ENCODE measurements at places on chromosomes 12 and 14. TPM values are rescaled to one million over a fixed set of nuclear protein-coding genes. Genes with fewer than 3 reads are reported as not detected.

GRCh38 chr12:50569321-50569720 is 64.5 kb downstream of the DIP2B start:
- H3K4me3 ChIP-seq, result no peak overlapping the region
- H3K36me3 ChIP-seq, result no peaks in the 10 kb centered on the region
- no peak for DNase-seq
- no peaks in the 10 kb centered on the region for H3K27me3 ChIP-seq
- H3K27ac ChIP-seq, result no peak overlapping the region
- peaks cover 51% of the 10 kb centered on the region for H3K4me1 ChIP-seq

- no peak overlapping the region for H3K27ac ChIP-seq
- H3K4me1 ChIP-seq, result peaks cover 34% of the 10 kb centered on the region
- peak overlapping the region; percentile 82 for H3K4me3 ChIP-seq
- DNase-seq, result no peak
Measured at GRCh38 chr14:21069388-21070082, 569 bp upstream of the ARHGEF40 start.

DNA sequence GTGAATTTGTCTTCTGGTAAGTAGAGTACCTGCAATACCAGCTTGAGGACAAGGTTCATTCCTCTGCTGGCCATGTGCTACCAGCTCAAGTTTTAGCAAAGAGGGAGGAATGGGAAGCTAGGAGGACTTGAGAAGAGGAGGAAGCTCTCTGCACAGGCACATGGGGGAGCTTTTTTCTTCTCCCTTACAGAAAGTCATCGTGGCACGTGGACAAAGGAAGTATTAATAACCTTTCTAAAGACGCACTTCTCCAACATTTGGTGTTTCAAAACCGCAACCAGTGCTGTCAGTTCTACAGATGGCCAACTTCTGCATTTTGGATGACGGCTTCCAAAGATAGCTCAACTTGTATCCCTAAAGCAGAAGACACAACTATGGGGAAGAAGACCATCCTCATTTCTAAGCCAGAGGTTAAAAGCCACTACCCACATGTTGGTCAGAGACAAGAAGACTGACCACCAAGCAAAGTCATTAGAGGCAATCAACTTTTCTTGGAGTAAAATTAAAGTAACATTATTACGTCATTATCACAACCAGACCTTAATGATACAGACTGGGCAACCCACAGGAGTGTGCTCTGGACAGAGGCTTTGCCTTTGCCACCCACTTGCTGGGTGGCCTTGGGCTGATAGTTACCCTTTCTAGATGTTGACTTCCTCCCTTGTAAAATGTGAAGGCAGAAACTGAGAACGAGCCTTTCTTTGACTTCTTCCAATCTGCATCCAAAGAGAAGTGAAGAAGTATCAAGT is 12.3 kb upstream of the TMED10 start:
- H3K27ac ChIP-seq, result no peak overlapping the region
- H3K27me3 ChIP-seq, result peaks cover 27% of the 10 kb centered on the region
- H3K4me3 ChIP-seq, result no peak overlapping the region
- DNase-seq, result no peak

- no peaks in the 10 kb centered on the region for H3K4me1 ChIP-seq
- H3K27ac ChIP-seq, result no peak overlapping the region
- H3K27me3 ChIP-seq, result peaks cover under 1% of the 10 kb centered on the region
- DNase-seq, result no peak
Measured at GRCh38 chr12:76998908-76999556, 66.3 kb downstream of the E2F7 start.

GRCh38 chr12:6833189-6833890 is 5.1 kb downstream of the P3H3 start:
- no peak overlapping the region for H3K4me3 ChIP-seq
- H3K27ac ChIP-seq, result no peak overlapping the region

DNA sequence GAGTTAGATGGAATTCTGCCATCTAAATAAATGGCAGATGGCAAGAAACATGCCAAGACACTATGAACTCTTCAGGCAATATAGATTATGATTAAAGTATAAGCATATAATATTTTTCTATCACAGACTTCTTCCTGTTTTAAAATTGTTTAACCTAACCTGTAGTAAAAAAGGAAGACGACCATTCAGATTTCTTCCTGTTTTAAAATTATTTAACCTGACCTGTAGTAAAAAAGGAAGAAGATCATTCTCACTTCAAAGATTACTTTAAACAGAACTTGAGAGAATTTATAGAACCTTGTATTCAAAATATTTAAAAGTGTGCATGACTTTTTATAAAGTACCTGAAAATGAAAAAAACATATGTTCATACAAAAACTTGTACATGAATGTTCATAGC is 63.5 kb downstream of the RPS6KA5 start:
- peaks cover 15% of the 10 kb centered on the region for H3K36me3 ChIP-seq
- no peak for DNase-seq
- H3K27ac ChIP-seq, result no peak overlapping the region
- H3K4me3 ChIP-seq, result no peak overlapping the region

DNA sequence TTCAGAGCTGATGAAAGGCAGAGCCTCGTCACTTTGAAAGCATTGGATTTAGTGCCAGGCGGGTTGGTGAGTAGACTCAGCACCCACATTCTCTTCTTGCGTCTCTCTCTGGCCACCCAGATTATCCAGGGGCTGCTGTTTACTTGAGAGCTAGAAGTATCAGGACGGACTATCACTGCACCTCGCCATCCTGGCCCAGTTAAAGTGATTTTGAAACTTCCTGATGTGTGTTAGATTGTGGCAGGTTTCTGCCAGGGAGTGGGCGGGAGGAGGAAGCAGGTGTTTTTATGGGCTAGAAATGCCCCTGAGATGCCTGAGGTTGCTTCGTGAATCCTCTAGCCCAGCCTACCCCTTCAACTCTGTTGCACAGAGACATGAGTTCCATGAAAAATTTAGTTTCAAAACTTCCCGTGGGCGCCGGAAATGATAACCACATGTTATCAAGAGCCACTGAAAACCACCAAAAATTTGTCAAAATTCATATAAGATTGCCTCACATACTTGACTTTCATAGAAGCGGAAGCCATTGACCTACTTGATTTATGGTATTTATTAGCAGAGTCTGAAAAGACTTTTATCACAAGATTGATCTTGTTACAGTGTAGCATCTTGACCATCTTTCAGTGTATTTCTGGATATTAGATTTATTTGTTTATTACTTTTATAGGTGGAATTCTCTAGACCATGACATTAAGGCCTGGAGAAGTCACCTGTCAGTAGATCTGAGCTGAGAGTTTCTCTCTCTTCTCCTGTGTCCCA is 466.0 kb downstream of the RAD51B start:
- peaks cover 67% of the 10 kb centered on the region for H3K4me1 ChIP-seq
- peaks cover 2% of the 10 kb centered on the region for H3K36me3 ChIP-seq
- H3K27ac ChIP-seq, result peak overlapping the region; percentile 95
- peak; percentile 65 for DNase-seq
- H3K27me3 ChIP-seq, result no peaks in the 10 kb centered on the region

GRCh38 chr14:53871951-53872350 is 84.7 kb downstream of the BMP4 start:
- peaks cover 7% of the 10 kb centered on the region for H3K27me3 ChIP-seq
- no peaks in the 10 kb centered on the region for H3K36me3 ChIP-seq
- H3K4me3 ChIP-seq, result no peak overlapping the region
- no peaks in the 10 kb centered on the region for H3K4me1 ChIP-seq

Gene PLCZ1
- total RNA-seq, result not detected

Gene GNB3
- total RNA-seq, result 1.3 TPM

Gene MYF5
- total RNA-seq, result not detected

Gene NYNRIN
- 0.09 TPM for total RNA-seq

Gene CLEC4D
- total RNA-seq, result not detected

Gene TMEM132D
- not detected for total RNA-seq

Gene MANSC1
- 0.65 TPM for total RNA-seq

Gene MMP19
- 0.81 TPM for total RNA-seq

Gene RBMS2
- 7.9 TPM for total RNA-seq

Measured in activated T-cell treated with anti-CD3 and anti-CD28 coated beads, Interleukin-2, amount 50 U/mL, for 72 hours (primary cell).